Ureter (tissue), 1 donor: ENCODE measurements at places on chromosomes 6 and 20.

DNA sequence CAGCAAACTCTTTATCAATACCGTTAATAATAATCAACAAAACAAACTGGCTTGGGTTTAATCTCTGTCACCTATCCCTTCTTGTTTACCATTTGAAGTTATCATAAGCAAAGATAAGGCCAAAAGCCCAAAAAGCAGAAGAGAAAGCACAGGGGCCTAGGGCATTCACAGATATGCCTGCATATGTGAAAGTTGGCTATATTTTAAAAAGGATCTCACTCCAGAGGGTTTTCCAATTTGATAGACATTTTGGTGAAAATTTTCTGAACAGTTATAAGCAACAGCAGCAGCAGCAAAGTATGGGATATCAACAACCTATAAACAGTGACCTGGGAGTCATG is 101.1 kb downstream of the ATXN1 start:
- no peak for DNase-seq

GRCh38 chr20:60302875-60303274 is 344.7 kb downstream of the CDH26 start:
- no peak for DNase-seq

DNA sequence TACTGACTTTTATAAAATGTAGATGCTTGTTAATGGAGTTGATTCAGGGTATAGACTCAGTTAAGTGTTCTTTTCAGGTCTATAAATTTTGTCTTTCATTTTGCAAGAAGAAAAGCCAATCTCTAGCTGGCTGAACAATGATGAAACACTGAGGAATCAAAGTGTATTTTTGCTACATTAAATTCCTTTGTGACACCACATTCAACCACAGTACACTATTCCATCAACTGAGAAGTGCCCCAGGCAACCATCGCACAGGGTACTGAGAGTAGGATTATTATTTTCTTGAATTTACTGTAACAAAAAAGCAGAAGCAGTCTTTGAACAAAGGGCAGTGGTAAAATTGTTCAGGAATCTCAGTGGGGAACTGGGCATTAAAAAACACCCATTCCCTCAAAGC is 83.6 kb downstream of the PREP start:
- DNase-seq: no peak

- peak; percentile 42 for DNase-seq
These were observed 169.5 kb downstream of the VEGFA start for GRCh38 chr6:43939281-43940070.

DNA sequence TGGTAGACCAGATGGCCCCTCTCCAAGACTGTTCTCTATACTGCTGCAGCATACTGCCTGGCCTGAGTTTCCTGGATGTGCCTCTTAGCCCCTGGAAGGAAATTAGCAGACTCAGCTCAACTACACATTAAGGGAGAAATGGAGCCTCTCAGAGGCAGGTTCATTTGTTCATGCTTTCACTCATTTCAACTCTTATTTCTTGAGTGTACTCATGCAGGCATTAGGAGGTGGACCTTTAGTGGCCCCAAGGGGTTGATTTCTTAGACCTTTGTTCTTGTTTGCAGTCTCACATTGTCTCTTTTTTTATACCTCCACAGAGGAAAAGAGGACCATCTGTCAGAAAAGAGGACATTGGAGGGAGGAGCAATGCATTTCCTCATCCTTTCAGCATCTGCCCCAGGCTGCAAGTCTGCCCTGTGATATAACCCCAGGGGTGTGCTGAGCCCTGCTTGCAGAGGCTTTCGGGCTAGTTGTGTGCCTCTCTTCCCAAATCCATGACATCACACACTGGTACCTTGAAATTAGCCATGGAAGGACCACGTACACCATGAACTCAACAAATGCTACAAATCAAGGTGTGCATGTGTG is 456.2 kb downstream of the CD83 start:
- DNase-seq: no peak
